Activated CD8-positive, alpha-beta memory T cell treated with anti-CD3 and anti-CD28 coated beads, Interleukin-2, amount 10 ng/mL, durations not matched to agents 7 days and 5 days (primary cell): ENCODE measurements at places on chromosomes 16 and 17.

GRCh38 chr17:43857957-43858600 is 11.1 kb downstream of the CD300LG start:
- no peak overlapping the region for H3K27ac ChIP-seq
- DNase-seq = no peak
- H3K27me3 ChIP-seq = peaks cover 24% of the 10 kb centered on the region
- H3K4me3 ChIP-seq = no peak overlapping the region
- no peaks in the 10 kb centered on the region for H3K36me3 ChIP-seq
- H3K4me1 ChIP-seq = no peaks in the 10 kb centered on the region

DNA sequence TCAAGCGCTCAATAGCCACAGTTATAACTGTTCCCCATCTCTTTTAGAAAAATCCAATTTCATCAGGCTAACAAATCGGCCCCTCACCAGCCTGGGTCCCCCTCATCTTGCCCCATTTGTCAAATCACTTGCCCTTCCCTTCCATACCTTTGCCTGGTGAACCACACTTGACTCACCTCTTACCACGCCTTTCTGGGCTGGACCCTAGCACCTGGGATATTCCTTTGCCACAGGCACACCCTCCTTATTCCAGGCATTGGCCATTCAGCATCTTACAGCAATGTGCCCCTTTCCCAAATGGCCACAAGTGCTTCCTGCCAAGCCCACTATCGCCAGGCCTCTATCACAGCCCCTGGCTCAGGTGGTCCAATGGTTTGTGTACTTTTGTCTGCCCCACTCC is 14.9 kb downstream of the CMTM4 start:
- DNase-seq = no peak
- H3K27me3 ChIP-seq = no peaks in the 10 kb centered on the region
- H3K36me3 ChIP-seq = no peaks in the 10 kb centered on the region

- H3K4me3 ChIP-seq = no peak overlapping the region
- no peaks in the 10 kb centered on the region for H3K27me3 ChIP-seq
- no peak overlapping the region for H3K27ac ChIP-seq
- no peak for DNase-seq
- H3K4me1 ChIP-seq = no peaks in the 10 kb centered on the region
These were observed 62.1 kb downstream of the MRC2 start for GRCh38 chr17:62689441-62690167.

GRCh38 chr16:55373489-55373832 is 49.5 kb downstream of the IRX6 start:
- H3K27me3 ChIP-seq = peaks cover 42% of the 10 kb centered on the region
- H3K4me1 ChIP-seq = no peaks in the 10 kb centered on the region
- no peaks in the 10 kb centered on the region for H3K36me3 ChIP-seq
- no peak overlapping the region for H3K27ac ChIP-seq

DNA sequence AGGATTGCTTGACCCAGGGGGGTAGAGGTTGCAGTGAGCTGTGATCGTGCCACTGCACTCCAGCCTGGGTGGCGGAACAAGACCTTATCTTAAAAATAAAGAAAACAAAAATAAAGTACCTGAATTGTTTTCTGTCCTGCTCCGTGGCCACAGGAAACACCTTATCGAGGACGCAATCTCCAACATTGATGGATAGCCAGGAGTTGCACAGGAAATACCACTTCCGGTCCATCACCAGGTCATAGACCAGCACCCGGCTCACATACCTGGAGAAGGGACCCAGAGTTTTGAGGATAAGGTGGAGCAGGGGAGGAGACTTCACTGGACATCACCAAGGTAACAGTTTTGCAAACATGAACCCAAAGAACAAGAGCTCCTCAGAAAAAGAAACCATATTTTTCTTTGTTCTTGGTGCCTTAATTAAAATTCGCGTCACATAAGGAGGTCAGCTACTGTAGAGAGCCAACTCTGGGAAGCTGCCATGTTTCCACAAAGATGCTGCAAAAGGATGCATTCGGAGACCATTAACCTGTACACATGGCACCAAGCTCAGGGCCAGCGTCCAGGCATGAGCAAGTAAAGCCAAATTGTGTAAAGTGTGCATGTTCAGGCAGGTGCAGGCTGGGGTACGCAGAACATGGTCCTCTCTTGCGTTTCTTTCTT is 55.6 kb upstream of the GCSH start:
- DNase-seq = no peak
- H3K4me1 ChIP-seq = no peaks in the 10 kb centered on the region
- no peak overlapping the region for H3K27ac ChIP-seq
- H3K27me3 ChIP-seq = no peaks in the 10 kb centered on the region

DNA sequence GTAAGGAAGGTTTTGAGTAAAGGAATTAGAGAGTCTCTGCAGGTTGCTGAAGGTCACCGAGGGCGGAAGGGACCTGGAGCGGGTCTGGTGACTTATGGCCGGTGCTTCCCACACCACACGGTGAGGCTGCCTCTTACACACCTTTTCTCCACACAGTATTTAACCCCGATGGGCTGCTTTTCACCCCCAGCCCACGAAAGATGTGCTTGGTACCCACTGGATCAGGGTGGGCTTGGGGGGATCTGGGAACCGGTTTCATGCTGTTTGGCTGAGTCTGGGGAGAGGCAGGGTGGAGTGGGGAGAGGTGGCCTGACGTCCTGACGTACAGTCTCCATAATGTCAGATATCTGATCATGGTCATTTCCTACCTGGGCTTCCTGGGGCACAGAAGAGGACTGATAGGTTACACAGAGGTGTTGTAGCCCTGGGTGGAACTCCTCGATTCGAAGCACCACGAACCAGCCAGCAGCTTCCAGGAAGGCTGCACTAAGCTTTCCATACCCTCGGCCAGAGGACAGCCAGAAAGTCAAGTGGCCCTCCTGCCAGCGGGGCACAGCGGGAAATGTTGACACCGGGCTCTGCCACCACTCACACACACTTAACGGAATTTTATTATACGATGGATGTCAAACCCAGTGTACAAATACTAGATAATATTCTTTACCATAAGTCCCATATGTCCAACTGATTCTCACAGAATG is 34.0 kb downstream of the OR1D5 start:
- H3K36me3 ChIP-seq = no peaks in the 10 kb centered on the region
- no peaks in the 10 kb centered on the region for H3K4me1 ChIP-seq
- no peak overlapping the region for H3K27ac ChIP-seq
- no peak overlapping the region for H3K4me3 ChIP-seq
- H3K27me3 ChIP-seq = no peaks in the 10 kb centered on the region
- DNase-seq = no peak

DNA sequence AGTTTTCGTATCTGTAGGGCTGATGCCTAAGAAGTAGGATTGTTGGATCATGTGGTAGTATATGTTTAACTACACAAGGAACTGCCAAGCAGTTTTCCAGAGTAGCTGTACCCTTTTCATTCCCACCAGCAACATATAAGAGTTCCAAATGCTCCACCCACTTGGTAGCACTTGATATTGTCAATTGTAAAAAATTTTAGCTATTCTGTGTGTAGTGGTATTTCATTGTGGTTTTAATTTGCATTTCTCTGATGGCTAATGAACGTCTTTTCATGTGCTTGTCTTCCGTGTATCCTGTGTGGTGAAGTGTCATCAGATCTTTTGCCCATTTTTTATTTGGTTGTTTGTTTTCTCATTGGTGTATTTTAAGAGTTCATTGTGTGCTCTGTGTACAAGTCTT is 69.7 kb downstream of the TANC2 start:
- no peak for DNase-seq
- no peak overlapping the region for H3K4me3 ChIP-seq
- H3K27ac ChIP-seq = no peak overlapping the region
- no peaks in the 10 kb centered on the region for H3K27me3 ChIP-seq

GRCh38 chr16:89034971-89035668 is 58.1 kb upstream of the CBFA2T3 start:
- DNase-seq = no peak
- peaks cover 17% of the 10 kb centered on the region for H3K4me1 ChIP-seq
- H3K36me3 ChIP-seq = peaks cover 5% of the 10 kb centered on the region
